ENCODE measurements at places on chromosomes 6 and 20.

GRCh38 chr6:15160812-15161211 lies 85.1 kb upstream of the JARID2 start:
- H3K4me1 ChIP-seq, result no peaks in the 10 kb centered on the region
- H3K27ac ChIP-seq, result no peak overlapping the region
- H3K36me3 ChIP-seq, result no peaks in the 10 kb centered on the region
- H3K27me3 ChIP-seq, result no peaks in the 10 kb centered on the region
- DNase-seq, result no peak
- no peak overlapping the region for H3K4me3 ChIP-seq

DNA sequence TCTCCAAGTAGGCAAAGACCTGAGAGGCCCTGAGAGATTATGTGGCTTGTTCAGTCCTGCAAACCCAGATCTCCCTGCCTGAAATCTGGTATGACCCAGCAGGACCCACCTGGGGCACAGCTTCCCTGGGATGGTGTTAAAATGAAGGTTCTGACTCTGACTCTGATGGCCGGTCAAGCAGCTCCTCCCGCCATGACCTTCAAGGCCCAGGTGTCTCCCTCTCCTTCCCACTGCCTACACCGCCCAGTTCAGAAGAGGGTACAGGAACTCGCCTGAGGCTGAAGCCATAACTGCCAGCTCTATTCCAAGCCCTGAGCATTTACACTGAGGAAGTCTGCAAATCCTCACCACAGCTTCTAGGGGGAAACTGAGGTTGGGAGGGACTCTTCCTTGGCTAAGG lies 5.9 kb upstream of the CST7 start:
- H3K36me3 ChIP-seq, result no peaks in the 10 kb centered on the region
- no peak overlapping the region for H3K4me3 ChIP-seq
- H3K4me1 ChIP-seq, result no peaks in the 10 kb centered on the region
- no peaks in the 10 kb centered on the region for H3K27me3 ChIP-seq

- no peak for DNase-seq
- peak overlapping the region; percentile 51 for H3K4me3 ChIP-seq
- no peaks in the 10 kb centered on the region for H3K36me3 ChIP-seq
- H3K27me3 ChIP-seq, result no peaks in the 10 kb centered on the region
- peak overlapping the region; percentile 99 for H3K27ac ChIP-seq
Measured at GRCh38 chr6:55869674-55870073, 5.7 kb downstream of the BMP5 start.

DNA sequence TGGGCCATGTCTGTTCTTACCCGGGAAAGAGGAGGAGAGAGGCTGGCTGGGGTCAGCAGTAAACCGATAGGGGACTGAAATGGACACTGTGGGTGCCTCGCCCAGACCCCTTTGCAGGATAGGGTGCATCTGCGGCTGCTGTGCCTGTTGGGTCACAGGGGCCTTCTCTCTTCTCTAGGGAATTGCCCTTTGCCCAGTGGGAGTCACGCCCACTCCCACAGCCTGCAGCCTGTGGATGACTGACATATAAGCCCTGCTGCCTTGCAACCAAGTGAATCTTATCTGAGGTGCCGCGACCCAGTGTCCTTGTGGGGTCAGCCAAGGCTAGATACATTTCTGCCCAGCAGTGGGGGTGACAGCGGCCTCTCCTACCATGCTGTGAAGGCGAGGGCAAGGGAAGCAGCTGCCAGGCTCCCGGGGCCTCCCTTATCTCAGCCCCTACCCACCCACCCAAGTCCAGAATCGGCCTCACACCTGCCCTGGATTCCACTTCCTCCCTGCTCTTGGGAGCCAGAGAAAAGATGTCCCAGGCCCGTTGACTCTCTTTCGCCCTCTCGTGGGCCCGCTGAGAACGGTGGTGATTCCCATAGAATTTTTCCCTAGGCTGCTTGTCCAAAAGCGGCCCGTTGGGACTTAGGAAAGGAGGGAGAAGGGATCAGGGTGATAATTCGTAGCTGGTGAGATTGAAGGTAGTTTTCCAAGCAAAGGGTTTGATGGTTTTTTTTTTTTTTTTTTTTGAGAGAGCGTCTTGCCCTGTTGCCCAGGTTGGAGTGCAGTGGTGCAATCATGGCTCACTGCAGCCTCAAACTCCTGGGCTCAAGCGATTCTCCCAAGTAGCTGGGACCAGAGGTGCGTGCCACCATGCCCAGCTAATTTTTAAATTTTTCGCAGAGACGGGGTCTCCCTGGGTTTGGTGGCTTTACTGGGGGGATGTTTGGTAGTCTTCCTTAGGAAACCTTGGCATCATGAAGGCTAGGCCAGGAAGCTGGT lies 76.4 kb upstream of the RNF24 start:
- H3K27ac ChIP-seq, result no peak overlapping the region
- H3K36me3 ChIP-seq, result no peaks in the 10 kb centered on the region
- DNase-seq, result no peak
- H3K27me3 ChIP-seq, result no peaks in the 10 kb centered on the region
- no peak overlapping the region for H3K4me3 ChIP-seq

- no peaks in the 10 kb centered on the region for H3K27me3 ChIP-seq
- peak overlapping the region; percentile 91 for H3K27ac ChIP-seq
- DNase-seq, result no peak
- peaks cover 91% of the 10 kb centered on the region for H3K4me1 ChIP-seq
- H3K36me3 ChIP-seq, result no peaks in the 10 kb centered on the region
- no peak overlapping the region for H3K4me3 ChIP-seq
Measured at GRCh38 chr6:158042245-158042798, 60.7 kb downstream of the SYNJ2 start.

GRCh38 chr20:52230409-52230808 lies 38.8 kb upstream of the ZFP64 start:
- no peak overlapping the region for H3K4me3 ChIP-seq
- no peaks in the 10 kb centered on the region for H3K4me1 ChIP-seq
- H3K27ac ChIP-seq, result no peak overlapping the region

DNA sequence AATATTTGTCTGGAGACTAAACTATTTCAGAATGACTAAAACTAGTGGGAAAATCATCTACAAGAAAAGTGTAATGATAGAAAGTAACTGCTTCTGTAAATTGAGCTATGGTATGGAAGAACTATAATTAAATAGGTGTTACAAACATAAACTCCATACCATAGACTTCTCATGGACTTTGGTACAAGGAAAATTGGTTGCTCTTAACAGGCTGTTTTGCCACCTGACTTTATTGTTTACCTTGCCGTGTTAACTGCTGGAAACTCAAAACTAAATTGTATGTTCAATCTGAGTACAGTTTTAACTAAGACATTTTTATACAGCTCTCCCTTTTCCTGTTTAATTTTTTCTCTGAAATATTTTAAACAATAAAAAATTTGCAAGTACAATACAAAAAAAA lies 261.8 kb upstream of the POU3F2 start:
- H3K27ac ChIP-seq, result no peak overlapping the region
- DNase-seq, result no peak
- no peak overlapping the region for H3K4me3 ChIP-seq
- H3K36me3 ChIP-seq, result no peaks in the 10 kb centered on the region
- no peaks in the 10 kb centered on the region for H3K4me1 ChIP-seq

DNA sequence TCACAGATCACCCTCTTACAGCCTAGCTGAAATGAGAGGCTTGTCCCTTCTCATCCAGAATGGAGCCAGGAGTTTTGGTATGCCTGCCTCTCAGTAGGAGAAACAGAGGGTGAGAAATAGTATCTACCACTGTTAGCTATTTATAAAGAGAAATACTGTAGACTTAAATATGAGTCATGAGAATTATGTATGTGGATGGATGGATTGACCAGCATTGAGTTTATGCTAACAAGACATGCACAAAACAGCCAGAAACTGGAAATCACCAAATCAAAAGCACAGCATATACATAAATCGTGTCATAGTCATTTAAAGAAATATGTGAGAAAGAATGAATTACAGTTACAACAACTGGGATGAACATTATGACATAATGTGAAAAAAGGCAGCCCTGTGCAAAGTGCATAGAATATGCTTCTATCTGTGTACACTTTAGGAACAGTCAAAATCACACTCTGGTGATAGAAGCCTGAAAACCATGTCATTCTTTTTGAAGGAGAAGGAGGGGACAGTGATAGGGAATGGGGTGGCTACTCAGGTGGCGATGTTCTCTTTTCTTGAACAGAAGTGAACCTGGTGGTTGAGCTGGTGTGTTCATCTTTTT lies 79.8 kb upstream of the KIF25 start:
- no peaks in the 10 kb centered on the region for H3K27me3 ChIP-seq
- no peak overlapping the region for H3K27ac ChIP-seq
- DNase-seq, result no peak
- no peaks in the 10 kb centered on the region for H3K4me1 ChIP-seq

DNA sequence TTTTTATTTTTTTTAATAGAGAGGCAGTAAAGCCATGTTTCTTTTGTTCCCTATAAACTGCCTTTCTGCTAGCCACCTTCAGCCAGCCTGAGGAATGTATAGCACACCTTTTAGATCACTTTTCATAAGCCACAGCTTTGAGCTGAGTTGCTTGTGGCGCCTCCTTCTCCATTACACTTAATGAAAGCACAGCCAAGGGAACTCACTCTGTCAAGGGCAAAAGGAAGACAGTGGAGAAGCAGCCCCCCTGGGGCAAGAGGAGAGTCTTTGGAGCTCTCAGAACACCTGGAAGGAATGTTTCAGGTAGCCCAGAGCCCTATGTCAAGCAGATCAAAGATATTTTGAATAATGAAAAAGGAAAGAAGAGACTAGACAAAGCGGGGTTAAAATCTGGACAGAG lies 235.1 kb downstream of the CLIC5 start:
- no peak overlapping the region for H3K4me3 ChIP-seq
- no peak for DNase-seq
- no peaks in the 10 kb centered on the region for H3K36me3 ChIP-seq
- no peak overlapping the region for H3K27ac ChIP-seq
- no peaks in the 10 kb centered on the region for H3K4me1 ChIP-seq

GRCh38 chr6:128443553-128443952 lies 76.8 kb downstream of the PTPRK start:
- DNase-seq, result no peak
- H3K27ac ChIP-seq, result no peak overlapping the region
- H3K27me3 ChIP-seq, result no peaks in the 10 kb centered on the region
- no peak overlapping the region for H3K4me3 ChIP-seq
- H3K36me3 ChIP-seq, result no peaks in the 10 kb centered on the region

DNA sequence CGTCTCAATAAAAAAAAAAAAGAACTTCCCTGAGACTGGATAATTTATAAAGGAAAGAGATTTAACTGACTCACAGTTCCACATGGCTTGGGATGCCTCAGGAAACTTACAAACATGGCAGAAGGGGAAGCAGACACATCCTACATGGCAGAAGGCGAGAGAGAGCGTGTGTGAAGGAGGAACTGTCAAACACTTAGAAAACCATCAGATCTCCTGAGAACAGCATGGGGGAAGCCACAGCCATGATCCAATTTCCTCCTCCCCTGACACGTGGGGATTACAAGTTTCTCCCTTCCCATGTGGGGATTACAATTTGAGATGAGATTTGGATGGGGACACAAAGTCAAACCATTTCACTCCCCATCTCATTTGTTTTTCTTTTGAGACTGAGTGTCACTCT lies 46.6 kb upstream of the TFAP2C start:
- no peaks in the 10 kb centered on the region for H3K27me3 ChIP-seq
- no peaks in the 10 kb centered on the region for H3K4me1 ChIP-seq
- no peak overlapping the region for H3K27ac ChIP-seq
- H3K36me3 ChIP-seq, result no peaks in the 10 kb centered on the region

Data from Panc1 (cell line).